ENCODE measurements at places on chromosomes 1 and 21.

DNA sequence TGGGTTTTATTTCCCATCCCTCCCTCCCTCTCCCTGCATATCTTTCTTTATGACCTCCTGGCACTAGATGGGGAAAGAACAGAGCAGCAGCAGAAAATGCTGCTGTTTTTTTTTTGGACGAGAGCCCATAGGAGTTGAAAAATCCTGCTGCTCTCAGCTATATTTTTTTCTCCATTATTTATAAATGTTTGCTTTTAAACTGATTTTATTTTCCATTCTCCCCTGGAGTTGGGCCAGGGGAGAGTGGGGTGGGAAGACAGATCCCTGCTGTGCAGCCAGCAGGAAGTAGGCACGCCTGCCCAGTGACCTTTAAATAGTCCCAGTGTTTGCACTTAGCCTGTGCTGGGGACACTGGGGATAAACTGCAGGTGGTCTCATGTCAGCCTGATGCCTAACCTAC is 17.4 kb downstream of the SFT2D2 start:
- no peak for DNase-seq

GRCh38 chr21:39319251-39319756 is 5.9 kb upstream of the BRWD1 start:
- DNase-seq = peak; percentile 18

- no peak for DNase-seq
Measured at GRCh38 chr1:156693848-156694689, 11.3 kb downstream of the CRABP2 start.

DNA sequence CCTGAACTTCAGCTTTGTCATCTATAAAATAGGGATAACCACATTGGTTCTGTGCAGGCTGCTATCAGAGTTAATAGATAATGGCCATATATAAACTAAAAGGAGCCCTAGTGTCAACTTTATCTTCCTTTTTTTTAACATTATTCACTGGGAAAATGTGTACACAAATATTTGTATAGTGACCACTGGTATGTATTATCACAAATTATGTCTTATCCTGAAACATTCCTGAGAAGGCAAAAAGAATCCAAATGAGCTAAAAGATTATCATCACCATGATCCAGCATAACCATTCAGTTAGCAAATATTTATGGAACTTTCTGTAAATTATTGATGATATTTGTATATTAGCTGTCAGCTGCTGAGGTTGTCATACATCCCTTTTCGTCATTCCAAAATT is 16.6 kb downstream of the ANGPTL3 start:
- no peak for DNase-seq

Data from Ammon's horn (tissue), 1 donor.